Kidney (tissue), 22 donors: ENCODE measurements at places on chromosomes 4 and X. TPM values are rescaled to one million over a fixed set of nuclear protein-coding genes. Genes with fewer than 3 reads are reported as not detected.

DNA sequence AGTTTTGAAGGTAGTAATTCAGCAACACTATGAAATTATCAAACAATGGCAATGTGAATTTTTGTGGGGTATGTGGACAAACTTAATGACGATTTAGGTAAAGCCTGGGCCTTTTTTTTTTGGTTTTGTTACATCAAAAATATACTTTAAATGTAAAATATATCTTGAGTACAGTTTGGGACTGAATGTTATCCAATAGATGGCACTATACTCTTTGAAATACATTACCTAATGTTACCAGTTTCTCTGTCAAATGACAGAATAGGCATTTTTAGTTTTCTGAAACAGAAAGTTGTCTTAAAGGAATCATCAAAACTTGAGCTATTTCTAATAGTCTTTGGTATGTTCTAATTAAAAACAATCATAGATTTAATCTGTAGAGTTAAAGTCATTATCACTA lies 1651.9 kb downstream of the C4orf33 start:
- no peak for DNase-seq

DNA sequence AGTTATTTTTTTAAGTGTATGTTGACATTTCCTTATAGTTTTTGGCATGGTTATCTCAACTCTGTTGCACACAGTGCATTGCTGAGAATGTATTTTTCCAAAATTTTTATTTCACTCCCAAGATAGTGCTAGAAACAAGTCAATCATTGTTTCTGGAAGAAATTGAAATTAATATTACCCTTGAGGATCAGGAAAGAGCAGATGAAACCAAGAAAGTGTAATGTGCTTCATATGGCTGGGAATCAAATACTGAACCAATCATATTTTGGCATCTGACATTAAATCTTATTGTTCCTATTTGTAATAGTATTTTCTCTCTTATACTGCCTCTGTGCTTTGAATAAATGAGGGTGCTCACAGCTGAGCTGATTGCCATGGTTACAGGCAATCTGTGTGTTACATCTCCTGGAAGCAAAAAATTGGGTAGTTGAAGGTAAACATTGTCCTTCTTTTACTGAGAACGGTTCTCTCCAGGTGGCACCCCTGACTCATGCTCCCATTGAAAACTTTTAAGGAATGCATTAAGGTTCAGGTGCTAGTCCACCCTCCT lies 358.2 kb upstream of the NR3C2 start:
- no peak for DNase-seq

DNA sequence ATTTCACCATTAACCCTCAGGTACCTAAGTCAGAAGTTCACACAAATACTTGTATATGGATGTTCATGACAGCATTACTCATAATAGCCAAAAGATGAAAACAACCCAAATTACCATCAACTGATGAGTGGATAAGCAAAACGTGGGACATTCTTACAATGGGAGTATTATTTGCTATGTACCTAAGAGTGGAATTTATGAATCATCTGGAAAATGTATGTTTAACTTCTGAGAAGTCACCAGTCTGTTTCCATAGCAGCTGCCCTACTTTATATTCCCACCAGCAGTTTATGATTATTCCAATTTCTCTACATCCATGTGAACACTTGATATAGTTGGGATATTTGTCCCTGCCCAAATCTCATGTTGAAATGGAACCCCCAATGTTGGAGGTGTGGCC lies 1478.9 kb downstream of the PCDH19 start:
- no peak for DNase-seq

- DNase-seq = no peak
Measured at GRCh38 chr4:153549405-153549804, 83.2 kb downstream of the TMEM131L start.

DNA sequence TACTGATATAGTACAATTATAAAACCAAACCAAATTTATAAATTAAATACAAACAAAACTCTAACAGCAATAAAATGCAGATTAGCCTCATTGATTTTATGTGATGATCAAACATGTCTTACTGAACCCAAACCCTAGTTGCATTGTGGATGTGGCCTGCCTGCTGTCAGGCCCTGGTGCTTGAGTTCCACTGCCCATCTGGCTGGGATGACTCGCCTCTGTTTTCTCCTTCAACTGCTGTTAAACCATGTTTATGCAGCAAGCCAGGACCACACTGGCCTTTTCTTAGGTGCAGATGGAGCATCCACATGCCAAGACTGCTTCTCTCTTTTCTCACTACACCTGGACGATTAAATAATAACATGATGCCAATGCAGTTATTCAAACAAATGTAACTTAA lies 22.6 kb downstream of the NAP1L5 start:
- DNase-seq = no peak

DNA sequence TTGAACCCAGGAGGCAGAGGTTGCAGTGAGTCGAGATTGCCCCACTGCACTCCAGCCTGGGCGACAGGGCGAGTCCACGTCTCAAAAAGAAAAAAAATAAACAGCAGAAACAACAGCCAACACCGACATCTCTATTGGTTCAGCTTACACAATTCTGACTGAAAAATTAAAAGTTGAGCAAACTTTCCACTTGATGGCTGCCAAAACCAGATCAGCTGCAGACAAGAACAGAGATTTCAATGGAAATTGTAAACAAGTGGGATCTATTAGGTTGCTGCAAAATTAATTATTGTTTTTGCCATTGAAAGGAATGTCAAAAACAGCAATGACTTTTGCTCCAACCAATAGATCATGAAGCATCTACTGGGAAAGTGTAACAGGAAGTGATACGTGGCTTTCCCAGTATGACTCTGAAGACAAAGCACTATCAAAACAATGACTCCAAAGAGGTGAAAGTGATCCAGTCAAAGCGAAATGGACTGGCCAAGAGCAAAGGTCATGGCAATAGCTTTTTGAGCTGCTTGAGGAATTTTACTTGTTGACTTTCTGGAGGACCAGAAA lies 26.3 kb downstream of the UPF3B start:
- no peak for DNase-seq

DNA sequence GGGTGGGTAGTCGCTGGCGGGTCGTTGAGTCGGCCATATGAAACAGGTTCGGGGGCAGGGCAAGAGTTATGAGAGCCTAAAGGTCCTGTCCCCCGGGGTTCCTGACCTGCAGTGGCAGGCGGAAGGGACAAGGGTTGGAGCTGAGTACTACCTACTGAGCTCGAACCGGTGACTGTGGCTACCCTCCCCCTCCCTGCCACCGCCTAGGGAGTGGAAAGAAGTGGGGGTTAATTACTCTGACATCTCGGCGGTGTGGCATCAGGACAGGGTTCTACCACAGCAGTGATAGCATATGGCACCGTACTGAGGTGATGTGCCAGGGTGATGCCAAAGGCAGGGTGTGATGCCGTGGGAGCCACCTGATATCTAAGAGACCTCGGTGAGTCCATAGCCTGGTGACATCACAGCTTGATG lies 307 bp downstream of the ATG4A start:
- no peak for DNase-seq

- no peak for DNase-seq
Measured at GRCh38 chr4:133597251-133597650, 448.2 kb downstream of the PCDH10 start.

TEX13D gene
- not detected for total RNA-seq

GPC3 gene
- 43.0 TPM for total RNA-seq
